Memory B cell (primary cell): ENCODE measurements at places on chromosomes 12 and 14.

GRCh38 chr12:76299536-76300296 lies 48.5 kb downstream of the BBS10 start:
- DNase-seq = no peak

DNA sequence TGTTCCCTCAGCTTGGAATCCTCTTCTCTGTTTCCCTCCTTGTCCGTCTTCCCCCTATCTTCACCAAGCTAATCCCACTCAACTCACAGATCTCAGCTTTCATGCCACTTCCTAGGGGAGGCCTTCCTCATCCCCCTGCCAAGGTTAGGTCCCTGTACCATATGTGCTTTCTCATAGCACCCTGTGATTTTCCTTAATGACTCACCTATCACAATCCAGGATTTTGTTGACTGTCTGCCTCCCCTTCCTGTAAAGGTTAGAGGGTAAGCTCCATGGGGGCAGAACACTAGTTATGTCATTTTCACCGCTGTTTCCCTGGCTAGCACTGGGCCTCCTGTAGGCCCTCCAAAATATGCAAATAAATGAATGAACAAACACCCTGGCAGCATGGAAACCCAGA lies 57.6 kb downstream of the CRADD start:
- no peak for DNase-seq

DNA sequence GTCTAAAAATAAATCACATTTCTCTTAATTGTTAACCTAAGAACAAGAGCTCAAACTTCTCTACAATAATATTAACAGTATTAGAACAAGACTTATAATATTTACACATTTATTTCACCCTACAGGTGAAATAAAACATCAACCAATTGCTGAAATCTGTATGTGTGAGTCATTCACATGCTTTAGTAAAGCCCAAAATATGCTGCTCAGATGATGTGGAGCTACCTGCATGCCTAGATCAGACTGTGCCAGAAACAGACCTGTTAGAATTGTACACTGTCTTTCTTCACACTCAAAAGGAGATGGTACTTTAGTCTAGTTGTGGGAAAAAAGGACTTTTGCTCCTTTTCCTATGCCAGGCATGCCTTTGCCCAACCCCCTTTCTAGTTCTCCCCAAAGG lies 54.7 kb downstream of the RPS6KA5 start:
- DNase-seq = no peak

DNA sequence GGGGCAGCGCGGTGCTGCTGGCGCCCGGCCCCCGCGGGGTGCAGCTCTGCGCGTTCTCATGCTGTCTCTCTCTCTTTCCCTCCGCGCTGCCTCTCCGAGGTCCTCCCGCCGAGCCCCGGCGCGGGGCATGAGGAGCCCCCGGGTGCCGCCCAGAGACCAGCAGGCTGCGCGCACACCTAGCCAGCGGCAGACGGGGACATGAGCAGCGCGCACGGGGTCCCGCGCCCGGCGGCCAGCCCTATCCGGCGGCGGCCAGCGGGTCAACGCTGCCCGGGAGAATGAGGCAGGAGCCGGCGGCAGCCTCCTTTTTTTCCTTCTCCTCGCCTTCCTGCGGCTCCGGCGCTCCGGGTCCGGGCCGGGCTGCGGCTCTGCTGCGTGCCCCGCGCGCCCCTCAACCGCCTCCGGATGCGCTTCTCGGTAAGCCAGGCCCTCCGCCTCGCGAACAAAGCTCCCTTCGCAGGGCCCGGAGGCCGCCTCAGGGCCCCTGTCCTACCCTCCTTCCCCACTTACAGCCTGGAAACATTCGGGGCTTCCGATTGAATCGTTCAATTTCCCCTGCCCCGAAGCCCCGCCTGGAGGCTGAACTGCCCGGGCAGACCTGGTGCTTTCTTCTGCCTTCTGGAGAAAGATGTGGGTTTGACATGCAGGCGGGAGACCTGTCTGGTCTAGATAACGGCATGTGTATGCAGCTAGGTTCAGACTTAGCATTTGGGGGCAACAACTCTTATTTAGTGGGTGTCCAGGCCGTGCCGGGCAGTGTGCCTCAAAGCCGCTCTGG lies at the start of gene TUNAR:
TUNAR (plus strand) TSS at position 72 of the 778 bp plus-strand sequence.
- DNase-seq = no peak

DNA sequence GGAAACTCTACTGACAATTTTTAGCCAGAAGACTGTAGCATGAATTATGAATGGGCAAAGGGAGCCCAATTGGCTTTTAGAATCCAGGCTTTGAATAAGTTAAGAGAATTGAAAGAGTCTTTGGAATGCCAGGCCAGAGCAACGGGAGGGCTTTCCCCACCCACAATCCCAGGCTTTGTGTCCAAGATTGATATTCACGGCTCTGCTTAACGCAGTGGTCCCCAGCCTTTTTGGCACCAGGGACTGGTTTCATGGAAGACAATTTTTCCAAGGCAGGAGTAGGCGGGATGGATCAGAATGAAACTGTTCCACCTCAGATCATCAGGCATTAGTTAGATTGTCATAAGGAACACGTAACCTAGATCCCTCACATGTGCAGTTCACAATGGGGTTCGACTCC lies 79.6 kb downstream of the EPS8 start:
- no peak for DNase-seq

DNA sequence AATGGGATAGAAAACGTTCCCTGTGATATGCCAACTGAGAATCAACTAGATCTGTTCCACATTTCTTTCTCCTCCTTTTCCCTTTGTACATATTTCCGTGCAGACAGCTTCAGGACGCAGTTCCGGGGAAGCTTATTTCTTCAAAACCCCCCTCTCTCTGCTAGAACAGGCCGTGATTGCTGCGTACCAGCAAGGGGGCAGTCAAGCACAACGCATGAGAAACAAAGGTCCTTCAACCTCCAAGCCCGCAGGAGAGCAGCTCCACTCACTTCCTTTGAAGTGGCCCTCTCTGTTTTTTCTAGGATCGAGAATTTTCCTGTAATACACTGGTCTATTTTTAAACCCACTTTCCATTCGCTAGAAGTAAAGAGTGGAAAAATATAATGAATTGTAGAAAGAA lies 80.8 kb downstream of the ZNF664 start:
- DNase-seq = no peak
